Mesothelial cell of epicardium (in vitro differentiated cells): ENCODE measurements at places on chromosomes 12 and 14. TPM values are rescaled to one million over a fixed set of nuclear protein-coding genes. Genes with fewer than 3 reads are reported as not detected.

GRCh38 chr14:66649498-66649897 is 141.6 kb downstream of the GPHN start:
- H3K4me3 ChIP-seq = no peak overlapping the region
- DNase-seq = no peak
- H3K36me3 ChIP-seq = no peaks in the 10 kb centered on the region
- H3K27ac ChIP-seq = no peak overlapping the region

DNA sequence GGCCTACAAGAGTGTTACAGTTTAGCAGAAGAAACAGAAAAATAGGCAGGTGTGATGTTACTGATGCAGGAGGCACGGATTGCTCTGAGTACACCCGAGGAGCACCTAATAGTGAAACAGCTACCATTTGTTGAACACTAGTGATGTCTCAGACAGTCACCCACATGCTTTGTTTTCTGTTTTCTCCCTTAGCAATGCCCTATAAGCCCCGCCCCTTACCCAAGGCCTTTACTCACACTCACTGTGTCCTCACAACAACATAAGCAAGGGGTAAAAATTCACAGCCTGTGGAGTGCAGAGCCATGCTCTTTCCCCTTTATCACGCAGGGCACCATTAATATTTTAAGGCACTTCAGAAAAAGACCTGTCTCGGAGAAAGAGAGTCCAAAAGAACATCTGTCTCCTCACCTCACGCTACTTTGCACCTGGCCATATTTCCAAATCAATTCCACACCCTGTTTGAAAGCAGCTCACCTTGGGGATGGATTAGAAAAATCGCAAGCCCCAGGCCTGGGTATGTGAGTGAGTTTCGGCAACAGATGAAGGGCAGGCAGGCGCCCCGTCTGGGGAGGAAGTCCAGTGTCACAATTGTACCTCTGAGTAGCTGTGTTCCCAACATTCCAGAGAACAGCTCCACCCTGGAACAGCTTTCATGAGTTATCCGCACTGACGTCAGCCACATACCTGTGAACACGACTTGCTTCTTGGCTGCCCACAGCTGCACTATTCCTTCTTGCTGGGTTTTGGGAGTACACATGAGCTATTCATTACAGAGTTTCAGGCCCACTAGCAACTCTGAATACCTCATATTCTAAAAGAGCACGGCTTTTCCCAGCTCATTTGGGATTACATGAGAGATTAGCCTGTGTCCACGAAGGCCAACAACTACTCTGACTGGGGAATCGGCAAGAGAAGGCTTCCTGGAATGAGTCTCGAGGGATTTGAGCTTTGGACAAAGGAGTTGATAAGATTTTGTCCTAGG is 26.0 kb downstream of the MAPK1IP1L start:
- H3K27ac ChIP-seq = peak overlapping the region; percentile 66
- no peaks in the 10 kb centered on the region for H3K27me3 ChIP-seq
- H3K4me3 ChIP-seq = no peak overlapping the region
- H3K36me3 ChIP-seq = no peaks in the 10 kb centered on the region

GRCh38 chr14:64688031-64688430 is 16.2 kb upstream of the PLEKHG3 start:
- no peak for DNase-seq
- H3K4me1 ChIP-seq = peaks cover 42% of the 10 kb centered on the region
- H3K36me3 ChIP-seq = no peaks in the 10 kb centered on the region
- no peak overlapping the region for H3K4me3 ChIP-seq
- no peak overlapping the region for H3K27ac ChIP-seq
- H3K27me3 ChIP-seq = no peaks in the 10 kb centered on the region

DNA sequence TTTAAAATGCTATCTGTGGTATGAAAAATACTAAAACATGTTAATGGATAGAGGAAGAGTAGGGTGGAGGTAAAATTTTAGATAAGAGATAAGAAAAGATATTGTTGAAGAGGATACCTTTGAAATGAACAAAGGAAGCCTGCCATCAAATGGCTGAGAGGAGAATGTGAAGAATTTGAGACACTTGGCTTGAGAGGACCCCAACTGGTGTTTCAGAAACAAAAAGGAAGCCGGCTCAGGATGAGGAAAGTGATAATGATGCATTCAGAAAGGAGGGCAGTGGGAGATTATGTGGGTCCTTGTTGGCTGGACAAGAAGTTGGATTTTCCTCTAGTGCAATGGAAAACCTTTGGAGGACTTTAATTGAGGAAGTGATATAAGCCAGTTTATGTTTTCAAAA is 264.4 kb downstream of the DUSP6 start:
- peaks cover 8% of the 10 kb centered on the region for H3K36me3 ChIP-seq
- H3K27me3 ChIP-seq = no peaks in the 10 kb centered on the region
- no peak overlapping the region for H3K27ac ChIP-seq
- no peak overlapping the region for H3K4me3 ChIP-seq
- no peak for DNase-seq
- H3K4me1 ChIP-seq = peaks cover 10% of the 10 kb centered on the region

RIPK3 gene
- total RNA-seq = 1.9 to 2.2 TPM (median 2.0 TPM) in 3 replicates

- H3K4me1 ChIP-seq = peaks cover 32% of the 10 kb centered on the region
- H3K4me3 ChIP-seq = no peak overlapping the region
- peaks cover 24% of the 10 kb centered on the region for H3K36me3 ChIP-seq
- H3K27me3 ChIP-seq = no peaks in the 10 kb centered on the region
These were observed 130.8 kb downstream of the EFCAB11 start for GRCh38 chr14:89823743-89824142.

DNA sequence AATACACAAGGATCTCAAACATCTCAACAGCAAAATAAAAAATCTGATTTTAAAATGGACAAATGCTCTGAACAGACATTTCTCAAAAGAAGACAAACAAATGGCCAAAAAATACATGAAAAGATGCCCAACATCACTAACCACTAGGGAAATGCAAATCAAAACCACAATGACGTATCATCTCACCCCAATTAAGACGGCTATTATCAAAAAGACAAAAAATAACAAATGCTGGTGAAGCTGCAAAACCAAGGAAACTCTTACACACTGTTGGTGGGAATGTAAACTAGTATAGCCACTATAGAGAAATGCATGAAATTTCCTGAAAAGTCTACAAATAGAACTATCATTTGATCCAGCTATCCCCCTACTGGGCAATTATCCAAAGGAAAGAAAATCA is 145.0 kb downstream of the BTG1 start:
- no peak for DNase-seq
- H3K27ac ChIP-seq = no peak overlapping the region
- H3K27me3 ChIP-seq = no peaks in the 10 kb centered on the region
- H3K4me1 ChIP-seq = peaks cover 16% of the 10 kb centered on the region
- no peak overlapping the region for H3K4me3 ChIP-seq
- peaks cover 8% of the 10 kb centered on the region for H3K36me3 ChIP-seq

DNA sequence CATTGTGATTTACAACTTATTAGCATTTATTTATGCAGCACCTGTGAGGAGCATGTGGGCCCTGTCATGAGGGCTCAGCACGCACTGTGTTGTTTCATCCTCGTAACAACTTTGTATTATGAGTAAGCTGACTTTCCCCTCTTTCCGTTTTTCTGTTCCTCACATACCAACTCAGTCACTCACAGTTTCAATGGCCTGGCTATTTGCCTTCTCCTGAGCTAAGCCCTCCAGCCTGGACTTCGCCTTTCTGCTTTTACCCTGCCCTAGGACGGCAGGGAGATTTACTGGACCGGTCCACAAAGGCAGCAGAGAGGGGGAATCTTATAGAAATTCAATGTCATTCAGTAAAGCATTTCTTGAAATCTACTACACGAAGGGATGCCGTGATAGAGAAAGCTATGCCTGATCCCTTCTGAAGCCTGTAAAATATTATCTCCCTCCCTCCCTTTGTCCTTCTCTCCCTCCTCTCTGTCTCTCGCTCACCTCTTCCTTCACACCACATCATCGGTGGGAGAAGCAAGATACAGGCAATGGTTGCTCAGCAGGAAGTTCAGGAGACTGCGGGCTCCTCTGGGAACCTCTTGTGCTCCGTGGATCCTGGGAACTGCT is 219.2 kb upstream of the TBX3 start:
- no peak overlapping the region for H3K4me3 ChIP-seq
- H3K27ac ChIP-seq = no peak overlapping the region
- peaks cover 37% of the 10 kb centered on the region for H3K4me1 ChIP-seq
- H3K36me3 ChIP-seq = no peaks in the 10 kb centered on the region

- H3K4me1 ChIP-seq = no peaks in the 10 kb centered on the region
- no peak for DNase-seq
- peaks cover 1% of the 10 kb centered on the region for H3K27me3 ChIP-seq
- no peak overlapping the region for H3K27ac ChIP-seq
These were observed 21.7 kb downstream of the BICDL1 start for GRCh38 chr12:120010661-120011230.

GNB3 gene
- 22.9 to 24.3 TPM (median 23.0 TPM) in 3 replicates for total RNA-seq

- H3K36me3 ChIP-seq = no peaks in the 10 kb centered on the region
- H3K27ac ChIP-seq = peak overlapping the region; percentile 26
- no peak overlapping the region for H3K4me3 ChIP-seq
- H3K27me3 ChIP-seq = no peaks in the 10 kb centered on the region
These were observed 3.2 kb downstream of the ATG2B start for GRCh38 chr14:96359959-96360358.

DNA sequence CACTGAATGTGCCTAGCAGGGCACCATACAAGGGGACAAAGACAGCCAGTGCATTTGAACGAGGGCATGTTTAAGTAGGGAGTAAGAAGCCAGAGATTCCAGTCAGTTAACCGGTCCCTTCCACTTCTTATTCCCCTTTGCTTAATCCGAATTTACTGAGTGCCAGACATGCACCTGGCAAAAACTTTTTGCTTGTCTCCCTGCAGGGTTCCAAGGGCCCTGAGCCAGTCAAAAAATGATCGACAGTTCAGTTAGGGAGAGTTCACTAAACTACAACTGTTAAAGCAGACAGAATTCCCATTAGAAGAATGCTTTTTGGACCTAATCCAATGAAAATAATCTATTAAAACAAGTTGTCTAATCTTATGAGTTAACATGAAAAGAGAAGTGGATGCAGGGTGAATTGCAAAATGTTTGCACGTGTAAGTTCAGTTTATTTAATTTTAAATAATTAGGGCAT is 193.8 kb downstream of the TMTC2 start:
- H3K36me3 ChIP-seq = no peaks in the 10 kb centered on the region
- H3K4me1 ChIP-seq = peaks cover 24% of the 10 kb centered on the region
- peak overlapping the region; percentile 73 for H3K27ac ChIP-seq
- H3K27me3 ChIP-seq = no peaks in the 10 kb centered on the region
- H3K4me3 ChIP-seq = no peak overlapping the region

- no peak overlapping the region for H3K27ac ChIP-seq
- no peaks in the 10 kb centered on the region for H3K27me3 ChIP-seq
- H3K4me1 ChIP-seq = peaks cover 8% of the 10 kb centered on the region
- H3K36me3 ChIP-seq = peaks cover 10% of the 10 kb centered on the region
These were observed 31.7 kb upstream of the MMP19 start for GRCh38 chr12:55874443-55874842.

DNA sequence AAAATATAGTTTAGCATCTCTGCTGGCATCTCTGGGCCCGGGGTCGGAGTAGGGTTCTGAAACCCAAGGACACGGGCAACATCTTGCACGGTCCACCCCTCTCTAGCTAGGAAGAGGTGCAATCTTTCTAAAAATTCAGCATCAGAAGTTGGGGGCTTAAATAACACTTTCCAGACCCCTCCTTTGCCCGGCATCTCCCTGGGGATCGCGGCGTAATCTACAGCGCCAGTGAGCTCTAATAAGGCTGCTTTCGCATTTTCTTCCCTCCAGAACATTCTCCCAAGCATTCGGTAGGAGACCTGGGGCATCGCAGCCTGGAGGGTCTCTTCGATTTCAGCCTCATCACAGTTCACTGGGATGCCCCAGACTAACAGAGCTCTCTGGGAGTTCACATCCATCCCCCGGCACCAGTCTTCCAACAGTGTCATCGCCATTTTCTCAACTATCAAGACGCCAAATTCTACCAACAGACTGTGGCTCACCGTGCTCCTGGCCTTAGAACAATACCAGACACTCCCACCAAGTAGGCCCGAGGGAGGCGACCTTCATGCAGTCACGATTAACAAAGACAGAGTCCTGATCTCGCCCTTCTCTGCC is 880 bp downstream of the PNMA1 start:
- peaks cover 43% of the 10 kb centered on the region for H3K4me1 ChIP-seq
- peak overlapping the region; percentile 84 for H3K4me3 ChIP-seq
- peaks cover 8% of the 10 kb centered on the region for H3K36me3 ChIP-seq
- no peak for DNase-seq
- H3K27ac ChIP-seq = peak overlapping the region; percentile 97

GDF3 gene
- total RNA-seq = not detected in 3 replicates

ASCL1 gene
- total RNA-seq = not detected in 3 replicates

DNA sequence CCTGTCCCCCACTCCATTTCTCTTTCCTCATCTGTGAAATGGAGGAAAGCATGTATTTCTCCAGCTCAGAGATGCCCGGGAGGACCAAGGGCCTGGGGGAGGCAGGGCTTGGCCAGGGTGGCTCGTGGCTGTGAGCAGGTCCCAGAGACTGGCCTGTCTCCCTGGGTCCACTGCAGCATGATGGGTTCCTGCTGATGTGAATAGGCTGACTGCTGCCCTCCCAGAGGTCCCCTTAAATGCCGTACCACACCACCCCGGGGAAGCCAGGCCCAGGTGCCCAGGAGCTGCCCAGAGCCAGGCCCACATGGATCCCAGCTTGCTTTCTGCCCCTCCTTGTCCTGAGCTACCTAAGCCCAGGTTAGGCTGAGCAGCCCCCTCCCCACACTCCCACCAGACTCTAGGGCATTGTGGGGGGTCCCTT is 158.2 kb upstream of the C14orf180 start:
- H3K36me3 ChIP-seq = no peaks in the 10 kb centered on the region
- H3K4me3 ChIP-seq = no peak overlapping the region
- DNase-seq = no peak
- H3K27me3 ChIP-seq = peaks cover 17% of the 10 kb centered on the region

GRCh38 chr12:93877446-93877845 is 200.3 kb downstream of the CRADD start:
- H3K4me3 ChIP-seq = no peak overlapping the region
- DNase-seq = no peak
- H3K4me1 ChIP-seq = peaks cover 17% of the 10 kb centered on the region
- no peak overlapping the region for H3K27ac ChIP-seq
- H3K27me3 ChIP-seq = no peaks in the 10 kb centered on the region
- peaks cover 34% of the 10 kb centered on the region for H3K36me3 ChIP-seq

DNA sequence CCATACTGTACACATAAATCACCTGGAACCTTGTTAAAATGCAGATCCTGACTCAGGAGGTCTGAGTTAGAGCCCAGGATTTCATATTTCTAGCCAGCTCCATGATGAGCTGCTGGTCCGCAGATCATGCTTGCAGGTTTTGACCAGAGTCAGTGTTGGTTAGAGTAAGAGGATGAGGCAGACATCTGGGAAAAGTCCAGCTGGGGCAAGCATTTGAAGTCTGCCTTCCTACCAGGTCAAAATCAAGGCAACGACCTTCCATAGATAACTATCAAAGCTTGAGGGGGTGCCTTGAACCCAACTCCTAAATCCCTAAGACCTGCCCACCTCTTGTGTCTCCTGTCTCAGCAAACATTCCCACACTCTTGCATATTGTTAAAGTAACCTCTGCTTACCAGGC is 9.2 kb downstream of the OAS2 start:
- H3K4me1 ChIP-seq = no peaks in the 10 kb centered on the region
- no peak overlapping the region for H3K4me3 ChIP-seq
- H3K27me3 ChIP-seq = peaks cover 30% of the 10 kb centered on the region
- no peak for DNase-seq
- no peaks in the 10 kb centered on the region for H3K36me3 ChIP-seq

CD69 gene
- 0.40 to 0.78 TPM (median 0.43 TPM) in 3 replicates for total RNA-seq
